CD4-positive, alpha-beta T cell treated with Interleukin-12 subunit alpha and Interleukin-12 subunit beta, for 1 hour (primary cell): ENCODE measurements at places on chromosomes 6 and 20.
A peak's percentile ranks its signal among the peaks of the same experiment; 100 is the strongest.

- DNase-seq: no peak
Measured at GRCh38 chr6:162887981-162888689, 160.4 kb downstream of the PACRG start.

DNA sequence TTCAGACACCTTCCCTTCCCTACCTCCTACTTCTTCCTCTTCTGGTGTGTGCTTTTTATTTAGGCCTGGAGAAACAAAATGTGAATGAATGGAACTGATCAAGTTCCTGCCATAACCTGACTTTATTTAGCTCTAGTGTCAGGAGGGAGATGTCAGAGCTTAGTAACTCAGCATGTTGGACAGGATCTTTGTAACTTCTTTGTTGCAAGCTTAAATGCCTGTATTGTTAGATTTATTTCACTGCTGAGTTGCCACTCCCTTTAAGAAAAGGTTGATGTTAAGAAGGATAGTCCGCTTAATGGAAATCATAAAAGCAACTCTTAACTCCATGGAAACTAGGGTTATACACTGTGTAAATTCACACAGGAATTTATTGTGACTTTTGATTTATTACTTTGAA, 2.2 kb downstream of the FAM120B start:
- DNase-seq: no peak

DNA sequence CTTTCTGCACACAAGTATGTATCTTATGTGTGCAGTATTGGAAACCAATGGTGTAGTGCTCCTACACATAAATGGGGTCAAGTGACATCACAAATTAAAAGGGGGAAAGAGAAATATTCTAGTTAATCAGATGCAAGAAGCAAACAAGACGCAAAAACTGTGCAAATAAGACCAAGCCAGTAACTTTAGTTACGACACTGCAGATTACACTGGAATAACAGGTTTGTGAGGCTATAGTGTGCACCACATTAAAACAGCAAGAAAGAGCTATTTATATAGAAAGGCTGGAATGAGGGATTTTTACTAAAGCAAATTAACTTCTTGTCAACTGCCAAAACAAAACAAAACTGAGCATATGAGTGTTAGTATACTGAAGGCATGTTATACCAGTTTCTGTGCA, 45.8 kb downstream of the NR2E1 start:
- DNase-seq: no peak

DNA sequence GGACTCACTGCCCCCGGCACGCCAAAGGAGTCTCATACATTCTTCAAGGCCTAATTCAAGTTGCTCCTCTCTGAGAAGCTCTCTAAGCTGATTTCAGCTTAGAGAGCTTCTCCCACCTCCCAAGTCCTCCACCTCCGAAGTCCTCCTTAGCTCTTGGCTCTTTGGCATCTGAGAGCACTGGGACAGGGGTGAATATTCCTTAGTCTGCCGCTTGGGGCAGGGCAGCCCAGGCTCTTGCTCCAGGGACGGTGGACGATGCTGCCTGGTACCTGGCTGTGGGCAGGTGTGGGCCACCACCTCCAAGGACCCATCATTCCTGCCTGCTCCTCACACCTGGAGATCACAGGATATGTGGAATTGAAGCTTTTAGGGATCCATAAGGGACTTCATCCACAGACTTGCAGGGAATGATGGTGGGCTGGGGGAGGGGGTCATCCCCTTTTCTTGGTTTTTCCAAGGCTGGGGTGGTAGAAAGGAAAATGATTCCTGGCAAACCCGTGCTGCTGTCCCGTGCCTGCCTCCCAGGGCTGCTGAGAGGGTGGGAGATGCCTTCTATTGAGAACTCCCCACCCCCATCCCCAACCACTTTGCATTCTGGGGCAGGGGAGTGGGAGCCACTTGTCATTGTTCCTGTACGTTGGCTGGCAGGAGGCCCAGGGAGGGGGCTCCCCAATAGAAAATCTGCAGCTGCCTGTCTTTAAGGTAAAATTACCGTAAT, 57.4 kb downstream of the ARHGAP40 start:
- peak; percentile 31 for DNase-seq

DNA sequence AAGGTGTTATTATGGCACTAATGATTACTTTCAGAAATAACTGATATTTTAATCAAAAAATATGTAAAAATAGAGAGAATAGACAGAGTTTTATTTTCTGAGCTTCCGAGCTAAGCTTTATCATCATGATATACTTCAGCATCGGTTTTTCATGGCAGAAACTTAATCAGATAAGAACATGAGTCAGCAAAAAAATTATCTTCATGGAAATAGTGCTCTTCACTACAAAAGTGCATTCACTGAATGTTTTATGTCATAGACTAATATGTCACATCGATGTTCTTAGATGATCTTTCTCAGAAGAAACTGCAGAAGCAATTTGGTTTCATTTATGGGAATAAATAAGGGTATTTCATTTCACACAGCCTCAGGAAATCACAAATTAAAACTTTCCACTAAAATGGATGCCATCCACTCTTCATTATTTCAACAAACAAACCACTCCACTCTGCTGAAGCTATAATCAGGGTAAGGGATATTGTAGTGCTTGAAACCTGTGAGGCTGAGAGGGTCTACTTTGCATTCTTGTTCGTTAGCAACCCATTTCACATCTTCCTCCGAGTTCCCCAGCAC, 10.2 kb upstream of the MAP3K7 start:
- no peak for DNase-seq

- peak; percentile 23 for DNase-seq
Measured at GRCh38 chr20:37524859-37525708, 2.6 kb downstream of the BLCAP start.

- no peak for DNase-seq
Measured at GRCh38 chr6:168990019-168990751, 263.5 kb downstream of the THBS2 start.
